ENCODE measurements at places on chromosomes 5 and 9.

DNA sequence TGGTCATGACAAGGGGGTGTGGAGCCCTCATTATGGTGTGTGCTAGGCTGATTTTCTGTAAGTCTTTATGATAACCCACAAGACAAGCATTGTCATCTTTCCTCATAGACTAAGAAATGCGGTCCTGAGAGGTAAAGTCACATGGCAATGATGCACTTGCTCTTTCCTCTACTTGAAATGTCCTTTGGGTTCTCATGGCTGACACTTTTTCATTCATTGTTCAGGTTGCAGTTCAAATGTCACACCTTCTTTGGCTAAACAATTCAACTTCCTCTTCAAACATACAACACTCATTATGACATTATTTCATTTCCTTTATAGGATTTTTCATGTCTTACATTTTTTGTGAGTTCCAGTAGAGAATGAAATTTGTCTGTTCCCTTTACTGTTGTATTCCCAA is 323.6 kb upstream of the PRR16 start:
- DNase-seq, result no peak

DNA sequence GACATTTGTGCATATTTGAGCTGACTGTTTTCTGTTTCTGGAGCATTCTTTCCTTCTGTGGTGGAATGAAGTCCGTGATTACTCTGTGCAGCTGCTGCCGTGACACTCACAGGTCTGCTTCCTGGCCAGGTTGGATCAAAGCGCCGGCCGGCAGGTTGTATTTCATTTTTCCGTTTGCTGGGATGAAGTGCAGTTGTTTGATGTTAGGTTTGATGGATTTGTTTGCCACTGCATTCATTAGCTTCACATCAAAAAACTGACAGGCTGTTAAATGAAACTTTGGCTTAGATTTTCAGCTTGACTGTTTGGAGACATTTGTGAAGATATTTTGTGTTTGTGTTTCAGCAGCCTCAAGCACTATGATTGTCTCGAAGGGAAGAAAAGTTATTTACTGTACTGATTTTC is 140.1 kb downstream of the KDM4C start:
- peak; percentile 54 for DNase-seq

GRCh38 chr5:177271113-177271512 is 32.4 kb downstream of the RAB24 start:
- no peak for DNase-seq

GRCh38 chr9:74218385-74219063 is 278.6 kb upstream of the RORB start:
- no peak for DNase-seq

DNA sequence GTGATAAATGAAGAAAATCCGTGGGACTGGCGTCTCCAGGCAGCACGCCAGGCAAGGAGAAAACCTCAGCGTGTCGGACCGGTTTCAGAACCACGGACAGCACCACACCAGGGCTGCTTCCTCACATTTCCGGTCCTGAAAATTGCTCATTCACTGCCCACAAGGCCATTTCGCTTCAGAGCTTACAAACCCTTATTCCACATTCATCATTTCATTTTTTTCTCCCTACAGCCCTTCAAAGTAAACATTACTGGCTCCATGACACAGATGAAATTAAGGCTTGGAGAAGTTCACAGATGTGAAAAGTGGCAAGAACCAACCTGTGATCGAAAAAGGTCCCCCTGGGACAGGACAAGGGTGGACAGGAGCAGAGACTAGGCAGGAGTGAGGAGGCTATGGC is 1.5 kb upstream of the GPRIN1 start:
- peak; percentile 85 for DNase-seq

All from renal pelvis (tissue), 12 donors.